CD4-positive, alpha-beta T cell treated with Interleukin-10 for 1 hour (primary cell): ENCODE measurements at places on chromosomes 3 and 15.

DNA sequence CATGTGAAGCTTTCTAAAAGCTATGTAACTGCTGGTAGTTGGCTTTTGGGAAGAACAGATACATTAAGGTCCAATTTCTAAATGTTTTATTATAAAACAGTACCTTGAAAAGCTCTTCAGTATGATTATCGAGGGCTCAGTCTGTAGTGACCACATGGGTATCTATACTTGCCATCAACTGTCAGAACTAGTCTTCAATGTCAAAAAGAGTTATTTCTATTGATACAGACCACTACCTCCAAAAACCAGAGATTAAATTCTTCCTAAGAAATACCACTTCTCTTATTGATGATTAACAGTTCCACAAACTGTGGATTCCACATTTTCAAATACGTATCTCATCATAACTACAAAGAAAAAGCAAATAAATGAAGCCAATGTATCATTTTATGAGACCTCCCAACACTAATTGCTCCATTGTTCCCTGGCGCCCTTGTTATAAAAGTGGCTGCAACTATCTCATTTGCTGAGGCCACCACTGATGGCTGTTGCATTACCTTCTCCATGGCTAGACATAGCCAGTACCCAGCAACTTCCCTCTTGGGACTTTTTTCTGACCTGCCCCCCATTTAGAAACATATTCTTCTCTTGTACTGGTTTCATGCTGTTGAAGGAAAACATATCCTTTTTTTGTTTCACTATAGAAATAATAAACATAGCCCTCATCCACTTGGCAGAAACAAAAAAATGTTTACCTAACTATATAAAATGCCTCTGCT, 33.9 kb upstream of the MBNL1 start:
- no peak for DNase-seq

DNA sequence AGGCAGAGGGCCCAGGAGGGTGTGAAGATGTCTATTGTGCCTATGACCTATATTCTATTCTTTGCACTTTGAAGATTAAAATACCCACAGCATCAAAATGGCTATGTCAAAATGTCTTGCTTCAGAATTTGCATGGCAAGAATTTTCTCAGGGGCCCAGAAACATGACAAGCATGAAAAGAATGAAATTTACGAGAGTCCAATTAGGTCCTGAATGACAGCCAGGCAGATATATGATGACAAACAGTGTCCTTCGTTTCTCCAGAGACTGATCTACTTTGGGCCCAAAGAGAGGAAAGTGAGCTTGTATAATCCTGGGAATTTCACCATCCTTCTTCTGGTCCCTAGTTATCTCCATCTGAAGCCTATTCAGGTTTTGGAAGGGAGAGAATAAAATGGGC, 609.9 kb downstream of the FHIT start:
- DNase-seq = no peak

GRCh38 chr3:171980578-171981270, 58.7 kb upstream of the FNDC3B start:
- DNase-seq = peak; percentile 29

DNA sequence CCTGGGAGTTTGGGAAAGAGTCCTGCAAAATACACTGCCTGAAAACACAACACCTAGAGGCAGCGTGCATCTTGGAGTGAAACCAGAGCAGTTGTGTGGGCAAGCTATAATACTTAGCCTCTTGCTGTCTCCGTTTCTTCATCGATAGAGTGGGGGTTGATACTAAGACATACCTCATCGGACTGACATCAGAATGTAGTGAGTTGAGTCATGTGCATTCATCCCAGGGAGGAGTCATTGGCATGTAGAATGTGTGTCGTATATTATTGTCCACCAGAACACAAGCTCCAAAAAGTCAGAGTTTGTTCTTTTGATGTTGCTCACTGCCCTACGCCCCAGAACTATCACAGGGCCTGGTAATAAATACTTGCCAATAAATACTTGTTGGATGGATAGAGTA, 4.3 kb downstream of the SNTN start:
- DNase-seq = no peak

GRCh38 chr3:23252122-23252521, 49.0 kb downstream of the UBE2E2 start:
- no peak for DNase-seq

DNA sequence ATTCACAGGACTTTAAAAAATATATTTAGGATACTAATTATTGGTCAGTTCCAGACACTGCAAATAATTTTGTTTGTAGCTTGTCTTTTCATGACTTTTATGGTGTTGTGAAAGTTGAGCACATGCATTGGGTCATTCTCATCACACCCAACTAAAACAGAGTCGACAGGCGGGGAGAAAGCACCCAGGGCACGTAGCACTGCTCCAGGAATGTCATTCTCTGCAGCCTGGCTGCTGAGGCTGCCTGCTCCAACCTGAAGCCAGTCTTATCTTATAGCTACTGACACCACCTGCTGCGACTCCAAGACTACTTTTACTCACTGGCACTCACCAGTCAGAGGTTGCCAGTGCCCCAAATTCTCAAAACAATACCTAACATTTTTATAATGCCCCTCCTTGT, 56.9 kb downstream of the ACAD9 start:
- no peak for DNase-seq

DNA sequence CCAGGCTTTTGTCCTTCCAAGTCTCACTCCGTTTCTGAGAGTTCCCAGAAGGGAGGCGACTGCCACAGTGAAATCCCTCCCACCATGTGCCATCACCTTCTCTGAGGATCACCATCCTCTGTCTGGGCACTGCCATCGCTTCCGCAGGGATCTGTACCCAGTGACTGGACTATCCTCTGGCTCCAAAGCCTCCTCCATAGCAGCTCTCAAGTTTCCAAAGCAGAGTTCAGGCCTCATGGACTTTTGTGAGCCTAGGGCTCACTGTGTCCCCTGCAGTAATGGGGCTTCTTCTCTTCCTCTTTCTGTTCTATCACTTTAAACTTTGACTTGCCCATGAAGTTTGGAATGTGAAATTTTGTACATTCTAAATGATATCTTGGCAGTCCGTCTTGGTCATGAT, 63.9 kb downstream of the TIPARP start:
- DNase-seq = no peak

GRCh38 chr15:57680021-57680420, 26.5 kb upstream of the POLR2M start:
- DNase-seq = no peak

DNA sequence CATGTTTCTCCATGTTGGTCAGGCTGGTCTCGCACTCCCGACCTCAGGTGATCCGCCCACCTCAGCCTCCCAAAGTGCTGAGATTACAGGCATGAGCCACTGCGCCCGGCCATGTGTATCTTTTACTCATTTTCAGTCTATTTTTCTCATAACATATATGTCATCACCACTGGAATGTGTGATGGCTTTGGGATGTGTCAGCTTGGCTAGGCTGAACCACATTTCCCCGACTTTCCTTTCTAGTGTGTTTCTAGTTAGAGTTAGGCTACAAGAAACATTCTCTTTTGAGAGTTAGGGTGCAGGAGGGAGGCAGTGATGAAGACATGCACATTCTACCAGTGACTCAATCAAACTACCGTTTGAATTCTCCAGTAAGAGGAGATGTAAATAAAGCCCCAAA, 444.9 kb upstream of the THBS1 start:
- DNase-seq = no peak

DNA sequence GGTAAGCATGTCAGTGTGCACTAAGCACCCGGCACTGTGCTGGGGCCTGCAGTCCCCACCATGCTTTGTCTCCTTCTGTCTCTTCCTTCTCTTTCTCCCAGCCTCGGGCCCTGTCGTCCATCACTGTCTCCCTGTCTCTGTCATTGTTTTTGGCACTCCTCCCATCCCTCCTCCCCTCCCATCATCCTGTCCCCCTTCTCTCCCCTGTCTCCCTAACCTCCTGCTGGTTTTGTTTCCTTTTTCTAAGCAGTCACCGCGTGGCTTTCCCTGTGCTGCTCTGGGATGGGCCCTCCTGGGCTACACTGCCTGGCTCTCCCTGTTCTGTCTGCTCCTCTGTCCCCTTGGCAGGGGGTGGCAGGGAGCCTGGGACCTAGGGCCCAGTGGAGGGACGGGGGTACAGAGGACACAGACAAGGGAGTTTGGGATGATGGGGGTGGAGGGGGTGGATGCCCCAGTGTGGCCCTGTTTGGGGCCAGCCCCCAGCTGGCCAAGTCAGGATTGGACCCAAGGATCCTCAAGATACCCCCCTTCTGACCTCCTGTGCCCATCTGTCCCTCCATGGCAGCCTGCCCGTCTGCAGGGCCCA, 5.7 kb downstream of the CHST13 start:
- no peak for DNase-seq

GRCh38 chr15:85778107-85778776, 16.5 kb downstream of the KLHL25 start:
- no peak for DNase-seq

- DNase-seq = no peak
These were observed 51.0 kb upstream of the PLXND1 start for GRCh38 chr3:129657261-129658046.

- DNase-seq = no peak
These were observed 379.0 kb upstream of the TPRG1 start for GRCh38 chr3:188792793-188793192.

- no peak for DNase-seq
These were observed 193.3 kb upstream of the PROK2 start for GRCh38 chr3:71978150-71978721.

GRCh38 chr3:172973799-172974198, 167.2 kb downstream of the SPATA16 start:
- no peak for DNase-seq

- no peak for DNase-seq
These were observed 13.1 kb upstream of the SAMMSON start for GRCh38 chr3:69986419-69986818.

DNA sequence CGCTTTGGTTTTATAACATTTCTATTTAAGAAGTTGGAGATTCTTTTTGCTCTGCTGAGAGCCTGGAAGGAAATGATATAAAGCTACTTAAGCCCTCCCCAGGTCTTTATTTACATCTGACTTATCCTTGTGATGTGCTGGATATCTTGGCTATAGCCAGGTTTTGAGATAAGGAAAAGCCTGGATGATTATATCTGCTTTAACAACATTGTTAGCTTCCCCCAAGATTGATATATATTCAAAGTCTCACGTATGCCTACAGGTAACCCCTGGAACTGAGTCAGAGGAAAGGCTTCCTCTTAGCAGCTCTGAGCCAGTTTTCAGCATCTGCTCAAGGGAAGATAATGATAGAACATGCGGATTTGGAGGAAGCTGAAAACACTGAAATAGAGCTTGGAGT, 61.5 kb upstream of the CRBN start:
- DNase-seq = no peak

DNA sequence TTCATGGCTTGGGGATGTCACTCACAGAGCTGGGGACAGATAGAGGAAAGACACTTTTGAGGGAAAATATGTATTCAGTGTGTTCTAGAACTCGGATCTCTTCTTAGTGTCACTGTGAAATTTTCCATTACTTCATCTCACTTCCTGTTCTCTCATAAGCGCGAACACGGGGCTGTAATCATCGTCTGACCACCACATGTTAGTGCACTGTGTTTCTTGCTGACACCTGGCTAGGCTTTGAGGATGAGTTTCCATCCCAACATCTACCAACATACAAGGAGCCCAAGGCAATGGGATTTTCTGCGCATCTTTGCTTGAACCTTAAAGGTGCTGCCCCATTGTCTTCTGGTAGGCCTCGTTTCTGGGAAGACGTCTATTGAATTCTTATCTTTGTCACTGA, 84.0 kb downstream of the LIPC start:
- no peak for DNase-seq

GRCh38 chr3:185934767-185935464, 2.9 kb downstream of the TRA2B start:
- DNase-seq = peak; percentile 19

GRCh38 chr3:42351207-42351606, 59.2 kb downstream of the LYZL4 start:
- no peak for DNase-seq

- DNase-seq = no peak
These were observed 30.0 kb upstream of the TRAK1 start for GRCh38 chr3:42061025-42061712.

- no peak for DNase-seq
These were observed 217.6 kb downstream of the KBTBD8 start for GRCh38 chr3:67215690-67216089.

DNA sequence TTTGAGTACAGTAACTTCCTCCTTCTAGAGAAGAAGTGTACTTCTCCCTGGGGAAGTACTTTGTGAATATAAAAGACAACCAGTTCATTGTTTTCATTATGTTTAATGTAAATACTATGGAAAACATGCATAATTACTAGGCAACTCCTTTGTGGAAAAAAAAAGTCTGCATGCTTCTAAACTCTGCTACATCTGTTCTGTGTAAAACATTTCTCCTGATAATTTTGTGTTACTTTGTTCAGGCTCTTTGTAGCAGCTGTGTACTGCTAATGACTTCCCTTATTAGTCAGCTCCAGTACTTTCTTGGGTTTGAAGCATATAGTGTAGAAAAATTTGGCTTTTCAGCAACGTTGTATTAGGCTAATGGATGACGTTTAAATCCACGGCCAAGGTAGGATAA, 111.6 kb downstream of the FEZF2 start:
- DNase-seq = no peak

- no peak for DNase-seq
These were observed 98.0 kb downstream of the DTWD1 start for GRCh38 chr15:49718846-49719245.

- DNase-seq = no peak
These were observed 252.3 kb upstream of the ATP10A start for GRCh38 chr15:26115229-26115943.

DNA sequence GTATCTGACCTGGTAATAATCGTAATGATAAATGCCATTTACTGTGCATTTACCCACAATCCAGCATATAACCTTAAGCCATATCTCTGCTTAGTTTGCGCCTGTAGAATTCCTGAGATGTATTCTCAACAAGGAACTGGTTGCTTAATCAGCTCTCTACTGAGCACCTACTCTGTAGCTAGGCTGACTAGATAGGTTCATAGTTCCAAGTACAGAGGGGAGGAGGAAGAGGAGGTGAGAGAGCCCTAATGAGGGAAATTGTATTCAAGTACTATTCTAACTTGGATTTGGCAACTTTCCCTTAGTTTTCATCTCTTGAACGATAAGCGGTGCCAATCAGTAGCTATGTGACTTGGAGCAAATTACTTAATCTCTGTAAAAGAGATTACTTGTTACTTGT, 5.6 kb upstream of the AKAP13 start:
- DNase-seq = no peak

GRCh38 chr15:70835415-70835814, 18.5 kb downstream of the LARP6 start:
- no peak for DNase-seq

GRCh38 chr3:133505813-133506212, 67.7 kb upstream of the CDV3 start:
- DNase-seq = no peak
